ENCODE measurements at places on chromosomes 13 and 19. TPM values are rescaled to one million over a fixed set of nuclear protein-coding genes. Genes with fewer than 3 reads are reported as not detected.
A peak's percentile ranks its signal among the peaks of the same experiment; 100 is the strongest.

Gene DPF1
- not detected for total RNA-seq

Gene FAAP24
- 1.8 TPM for total RNA-seq

Gene TMEM259
- 329 TPM for total RNA-seq

Gene RGCC
- total RNA-seq = 154 TPM

- DNase-seq = no peak
Observed at GRCh38 chr19:54339646-54340358, 840 bp upstream of the LILRA4 start.

GRCh38 chr13:70789751-70790150 is 681.5 kb upstream of the KLHL1 start:
- no peak for DNase-seq

- no peak for DNase-seq
Observed at GRCh38 chr19:42577016-42577415, 17.7 kb downstream of the CEACAM8 start.

- no peak for DNase-seq
Observed at GRCh38 chr13:50144246-50145160, 129.3 kb downstream of the KCNRG start.

GRCh38 chr13:45162821-45163220 is 38.0 kb downstream of the KCTD4 start:
- DNase-seq = no peak

GRCh38 chr19:46990991-46991676 is 28.5 kb upstream of the NPAS1 start:
- peak; percentile 64 for DNase-seq

DNA sequence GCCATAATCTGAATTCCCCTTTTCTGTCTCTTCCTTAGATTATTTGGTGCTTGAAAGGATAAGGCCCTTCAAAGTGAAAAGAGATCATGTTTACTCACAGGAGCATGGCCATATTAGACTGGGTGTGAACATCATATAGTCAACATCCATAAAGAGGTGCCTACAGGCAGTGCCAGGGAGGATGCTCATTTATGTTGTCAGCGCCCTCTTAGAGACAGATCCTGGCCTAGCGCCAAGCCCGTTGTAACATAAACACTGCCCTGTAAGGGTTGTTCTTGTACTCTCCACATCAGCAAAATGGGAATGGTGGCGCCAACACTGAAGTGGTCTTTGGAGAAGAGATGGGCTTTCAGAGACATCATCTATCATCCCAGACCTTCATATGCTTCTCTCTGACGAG is 16.1 kb downstream of the PCDH8 start:
- no peak for DNase-seq

- DNase-seq = no peak
Observed at GRCh38 chr19:33052352-33052972, 12.2 kb downstream of the RHPN2 start.

DNA sequence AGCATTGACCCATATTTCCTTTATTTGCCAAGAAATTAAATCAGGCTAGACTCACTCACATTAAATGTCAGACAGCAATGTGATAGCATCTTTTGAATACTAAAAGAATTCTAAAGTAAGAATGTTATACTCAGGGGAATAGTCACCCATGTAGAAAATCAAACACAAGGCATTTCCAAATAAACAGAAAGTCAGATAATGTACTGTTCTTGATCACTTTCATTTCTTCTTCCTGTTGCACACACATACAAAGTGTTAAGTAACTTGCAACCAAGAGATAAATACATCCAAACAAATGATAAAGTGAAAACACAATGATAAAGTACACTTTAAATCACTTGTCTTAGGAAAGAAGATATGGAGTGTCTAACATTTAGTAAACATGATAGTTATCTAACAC is 1366.6 kb upstream of the MIR17HG start:
- no peak for DNase-seq

- DNase-seq = no peak
Observed at GRCh38 chr13:28498481-28499115, 3.7 kb upstream of the FLT1 start.

GRCh38 chr19:14565298-14565679 is 6.6 kb downstream of the NDUFB7 start:
- no peak for DNase-seq

DNA sequence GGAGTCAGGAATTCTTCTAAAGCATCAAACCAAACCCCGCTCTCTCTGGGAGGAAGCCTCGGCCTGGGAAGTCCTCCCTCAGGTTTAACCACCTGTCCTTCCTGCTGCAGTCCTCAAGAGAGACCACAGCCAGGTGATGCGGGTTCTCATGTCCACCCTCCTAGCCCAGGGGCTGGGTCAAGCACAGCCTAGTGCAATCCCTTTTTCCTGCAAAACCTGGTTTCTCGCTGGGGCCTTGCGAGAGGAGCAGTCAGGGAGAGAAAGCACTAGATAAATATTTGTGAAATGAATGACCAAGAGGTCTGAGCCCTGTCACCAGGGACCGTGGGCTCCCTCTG is 2.4 kb downstream of the SLC8A2 start:
- no peak for DNase-seq

Data from CD4-positive, alpha-beta memory T cell (primary cell).